ENCODE measurements at places on chromosomes 3 and 15.

GRCh38 chr15:43370310-43370974 lies 401 bp downstream of the ZSCAN29 start:
- no peak for DNase-seq

DNA sequence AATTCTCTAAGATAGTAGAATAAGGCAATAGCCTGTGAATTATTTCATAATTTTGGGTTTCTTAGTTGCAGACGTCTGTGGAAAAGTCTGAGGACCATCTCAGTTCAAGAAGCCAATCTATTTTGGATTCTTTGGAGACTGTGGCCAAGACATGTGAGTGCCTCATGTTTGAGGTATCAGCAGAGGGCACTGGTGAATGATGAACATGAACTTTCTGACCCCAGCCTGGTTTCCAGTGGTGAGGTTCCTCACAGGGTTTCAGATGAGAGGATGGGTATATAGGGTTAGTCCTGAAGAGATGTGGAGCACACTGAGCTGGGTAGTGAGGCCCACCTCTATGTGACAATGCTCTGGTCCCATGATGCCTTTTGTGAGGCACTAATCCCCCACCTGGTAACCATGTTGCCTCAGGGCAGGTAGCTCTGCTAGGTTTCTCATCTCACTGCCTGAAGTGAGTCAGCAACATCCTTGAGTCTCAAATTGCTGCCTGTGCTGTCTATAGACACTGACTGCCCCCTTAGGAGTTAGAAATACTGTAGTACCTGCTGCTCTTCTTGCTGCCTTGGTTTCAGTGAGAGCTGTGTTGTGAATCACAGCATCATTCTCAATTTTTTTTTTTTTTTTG lies 32.3 kb downstream of the C3orf62 start:
- DNase-seq, result no peak

DNA sequence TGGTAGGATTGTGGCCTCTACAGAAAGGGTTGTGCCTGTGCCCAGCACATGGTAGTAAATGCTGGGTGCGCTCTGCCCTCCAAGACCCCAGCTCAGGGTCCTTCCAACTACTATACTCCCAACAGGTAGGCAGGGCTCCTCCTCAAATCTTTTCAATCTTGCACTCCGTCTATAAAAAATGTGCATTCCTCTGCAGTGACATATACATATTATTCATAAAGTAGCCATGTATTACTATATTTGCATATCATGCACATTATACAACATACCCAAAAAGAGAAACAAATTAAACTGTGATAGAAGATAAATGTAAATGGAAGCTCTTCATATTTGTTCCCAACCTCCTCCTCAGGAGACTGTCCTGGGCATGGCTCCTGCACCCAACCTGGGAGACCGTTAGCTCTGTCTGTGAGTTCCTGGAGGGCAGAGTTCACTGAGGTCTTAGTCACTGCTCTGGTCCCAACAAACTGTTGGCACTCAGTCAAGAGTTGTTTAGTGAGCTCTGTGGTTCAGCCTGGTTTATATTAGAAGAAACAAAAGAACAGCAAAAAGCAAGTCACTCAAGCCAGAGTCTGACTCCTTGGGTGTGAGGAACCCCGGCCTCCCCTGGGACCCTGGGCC lies 47.7 kb upstream of the GRIP2 start:
- peak; percentile 35 for DNase-seq

DNA sequence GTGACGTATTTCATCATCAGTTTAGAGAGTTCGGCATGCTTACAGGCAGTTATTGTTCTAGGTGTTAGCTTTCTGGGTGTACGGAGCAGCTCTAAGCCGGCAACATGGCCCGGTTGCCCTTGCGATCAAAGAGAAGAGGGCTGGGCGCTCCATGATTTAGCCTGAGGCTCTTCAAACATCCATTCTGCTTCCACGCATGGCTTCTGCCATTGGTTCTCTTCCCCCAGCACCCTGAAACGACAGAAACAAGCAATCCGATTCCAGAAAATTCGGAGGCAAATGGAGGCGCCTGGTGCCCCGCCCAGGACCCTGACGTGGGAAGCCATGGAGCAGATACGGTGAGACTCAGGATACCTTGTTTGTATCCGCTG lies 574 bp downstream of the NGRN start:
- DNase-seq, result no peak

DNA sequence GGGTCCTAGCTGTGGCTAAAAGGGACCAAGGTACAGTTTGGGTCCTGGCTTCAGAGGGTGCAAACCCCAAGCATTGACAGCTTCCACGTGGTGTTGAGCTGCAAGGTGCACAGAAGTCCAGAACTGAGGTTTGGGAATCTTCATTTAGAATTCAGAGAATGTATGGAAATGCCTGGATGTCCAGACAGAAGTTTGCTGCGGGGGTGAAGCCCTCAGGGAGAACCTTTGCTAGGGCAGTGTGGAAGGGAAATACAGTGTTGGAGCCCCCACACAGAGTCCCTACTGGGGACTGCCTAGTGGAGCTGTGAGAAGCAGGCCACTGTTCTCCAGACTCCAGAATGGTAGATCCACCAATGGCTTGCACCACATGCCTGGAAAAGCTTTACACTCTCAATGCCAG lies 17.9 kb downstream of the RNF13 start:
- DNase-seq, result no peak

GRCh38 chr3:181105646-181106045 lies 116.1 kb upstream of the DNAJC19 start:
- no peak for DNase-seq

- DNase-seq, result no peak
These were observed 261.8 kb upstream of the GOLGA6L4 start for GRCh38 chr15:83973816-83974215.

- DNase-seq, result no peak
These were observed 20.1 kb downstream of the KBTBD8 start for GRCh38 chr3:67018105-67018788.

Data from GM04504 (cell line).